ENCODE measurements at places on chromosomes 11 and 22.

GRCh38 chr11:1717745-1718144 is 20.8 kb downstream of the KRTAP5-6 start:
- no peak for DNase-seq

DNA sequence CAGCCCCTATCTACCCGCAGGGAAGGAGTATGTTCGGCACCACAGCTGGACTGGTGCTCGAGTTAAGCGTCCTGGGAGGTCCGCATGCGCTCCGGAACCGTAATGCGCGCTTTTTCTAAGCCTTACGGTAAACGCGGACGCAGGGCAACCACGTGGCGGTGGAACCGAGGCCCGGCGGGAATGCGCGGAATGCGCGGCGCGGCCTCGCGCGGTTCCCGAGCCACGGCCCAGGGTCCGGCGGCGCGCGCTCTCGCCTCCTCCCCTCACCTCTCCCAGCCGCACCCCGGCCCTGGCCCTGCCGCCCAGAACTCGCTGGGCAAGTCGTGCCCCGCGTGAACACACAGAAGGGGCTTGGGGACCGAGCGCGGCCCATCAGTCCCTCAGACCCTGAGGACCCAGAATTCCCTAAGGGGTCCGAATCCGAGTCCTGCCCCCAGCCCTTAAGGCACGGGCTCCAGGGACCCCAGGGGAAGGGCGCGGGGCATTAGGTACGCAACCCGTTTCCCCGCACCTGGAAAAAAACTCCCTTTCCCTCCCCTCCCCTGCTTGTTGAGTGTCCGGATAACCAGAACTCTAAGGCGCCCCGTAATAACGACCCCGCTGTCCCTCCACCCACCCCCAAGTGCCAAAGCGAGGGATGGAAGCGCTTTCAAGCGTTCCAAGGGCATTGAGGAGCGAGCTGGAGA is 4.3 kb upstream of the CCND1 start:
- DNase-seq: no peak

- no peak for DNase-seq
Measured at GRCh38 chr11:124837491-124837856, 27.8 kb upstream of the ROBO3 start.

DNA sequence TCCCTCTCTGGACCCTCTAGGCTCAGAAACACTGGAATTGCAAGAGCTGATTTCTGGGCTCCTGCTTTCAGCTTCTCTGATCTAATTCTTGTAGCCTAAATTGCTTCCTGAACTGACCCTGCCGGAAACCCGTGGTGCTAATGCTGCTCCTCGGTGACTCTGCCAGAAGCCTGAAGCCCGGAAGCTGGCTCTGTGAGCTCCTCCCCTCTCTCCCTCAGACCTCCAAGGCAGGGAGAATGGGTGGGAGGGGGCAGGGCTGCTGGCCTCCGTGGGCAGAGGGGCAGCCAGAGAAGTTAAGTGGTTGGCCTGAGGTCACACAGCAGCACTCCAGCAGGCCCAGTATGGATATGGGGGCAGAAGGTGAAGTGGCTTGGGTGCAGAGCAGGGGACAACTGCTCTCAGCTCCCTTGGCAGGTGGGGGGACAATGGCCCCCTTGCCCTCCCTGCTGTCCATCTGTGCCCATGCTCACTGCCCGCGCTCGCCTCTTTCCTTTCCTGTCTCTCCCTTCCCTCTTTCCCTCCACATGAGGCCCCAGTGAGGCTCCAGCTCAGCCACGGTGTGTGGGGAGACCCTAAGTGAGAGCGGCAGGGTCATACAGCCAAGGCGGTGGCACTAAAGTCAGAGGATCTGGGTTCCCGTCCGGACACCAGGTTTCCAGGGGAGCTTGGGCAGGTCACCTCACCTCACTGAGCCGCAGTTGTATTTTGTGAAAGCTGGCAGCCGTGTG is 16.2 kb downstream of the CAPN5 start:
- peak; percentile 23 for DNase-seq

DNA sequence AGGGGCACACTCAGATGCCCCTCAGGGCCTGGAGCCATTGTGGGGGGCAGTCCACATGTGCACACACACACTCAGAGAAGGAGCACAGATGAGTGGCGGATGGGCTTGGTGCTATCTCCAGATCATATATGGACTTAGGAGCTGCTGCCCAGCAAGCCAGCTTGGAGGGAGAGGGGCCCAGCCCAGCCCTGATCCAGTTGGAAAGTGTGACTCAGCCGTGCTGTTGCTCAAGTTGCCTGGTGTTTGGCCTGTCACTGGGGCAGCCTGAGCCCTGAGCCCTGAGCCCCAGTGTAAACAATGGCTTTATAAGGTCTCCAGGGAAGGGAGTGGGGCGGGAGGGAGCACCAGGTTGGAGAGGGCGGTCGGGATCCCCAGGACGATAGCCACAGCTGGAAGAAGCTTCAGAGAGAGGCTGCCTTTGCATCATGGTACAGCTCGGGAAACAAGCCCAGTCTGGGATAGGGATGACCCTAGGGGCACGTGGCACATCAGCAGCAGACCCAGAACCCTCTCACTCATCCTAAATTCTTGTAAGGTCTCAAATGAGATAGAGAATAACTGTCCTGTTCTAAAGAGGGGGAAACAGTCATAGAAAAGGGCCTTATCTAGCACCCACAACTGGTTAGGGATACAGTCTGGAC is 4.8 kb downstream of the SELENOM start:
- DNase-seq: no peak

- no peak for DNase-seq
Measured at GRCh38 chr11:112159098-112160065, 4.5 kb downstream of the IL18 start.

GRCh38 chr11:121425828-121426227 is 26.3 kb upstream of the SORL1 start:
- DNase-seq: no peak

DNA sequence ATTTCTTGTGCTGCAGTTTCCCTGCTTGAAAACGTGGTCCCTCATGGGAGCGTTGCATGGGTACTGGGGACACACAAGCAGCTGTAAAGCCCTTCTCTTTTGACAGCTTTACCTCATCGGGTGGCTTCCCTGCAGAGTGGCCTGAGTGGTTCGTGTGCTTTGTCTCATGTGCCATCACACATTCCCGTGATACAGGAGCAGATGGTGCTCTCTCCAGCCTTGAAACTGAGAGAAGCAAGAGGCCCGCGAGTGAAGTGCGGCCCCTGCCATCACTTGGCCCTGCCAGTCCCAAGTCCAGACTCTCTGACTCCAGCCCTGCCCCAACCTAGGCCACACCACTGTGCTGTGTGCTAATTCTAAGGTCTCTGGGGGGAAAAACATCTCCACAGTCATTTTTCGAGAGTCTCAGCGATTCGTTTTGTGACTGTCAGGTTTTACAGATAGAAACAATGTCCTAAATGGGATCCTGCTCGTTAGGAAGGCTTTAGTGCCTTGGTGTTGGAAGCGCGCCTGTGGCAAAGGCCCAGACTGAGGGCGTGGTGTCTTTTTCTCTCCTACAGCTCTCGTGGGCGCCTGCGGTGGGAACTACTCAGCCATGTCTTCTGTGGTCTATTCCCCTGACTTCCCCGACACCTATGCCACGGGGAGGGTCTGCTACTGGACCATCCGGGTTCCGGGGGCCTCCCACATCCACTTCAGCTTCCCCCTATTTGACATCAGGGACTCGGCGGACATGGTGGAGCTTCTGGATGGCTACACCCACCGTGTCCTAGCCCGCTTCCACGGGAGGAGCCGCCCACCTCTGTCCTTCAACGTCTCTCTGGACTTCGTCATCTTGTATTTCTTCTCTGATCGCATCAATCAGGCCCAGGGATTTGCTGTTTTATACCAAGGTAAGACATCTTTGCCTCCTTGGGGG is 64.2 kb downstream of the KREMEN1 start:
- no peak for DNase-seq

DNA sequence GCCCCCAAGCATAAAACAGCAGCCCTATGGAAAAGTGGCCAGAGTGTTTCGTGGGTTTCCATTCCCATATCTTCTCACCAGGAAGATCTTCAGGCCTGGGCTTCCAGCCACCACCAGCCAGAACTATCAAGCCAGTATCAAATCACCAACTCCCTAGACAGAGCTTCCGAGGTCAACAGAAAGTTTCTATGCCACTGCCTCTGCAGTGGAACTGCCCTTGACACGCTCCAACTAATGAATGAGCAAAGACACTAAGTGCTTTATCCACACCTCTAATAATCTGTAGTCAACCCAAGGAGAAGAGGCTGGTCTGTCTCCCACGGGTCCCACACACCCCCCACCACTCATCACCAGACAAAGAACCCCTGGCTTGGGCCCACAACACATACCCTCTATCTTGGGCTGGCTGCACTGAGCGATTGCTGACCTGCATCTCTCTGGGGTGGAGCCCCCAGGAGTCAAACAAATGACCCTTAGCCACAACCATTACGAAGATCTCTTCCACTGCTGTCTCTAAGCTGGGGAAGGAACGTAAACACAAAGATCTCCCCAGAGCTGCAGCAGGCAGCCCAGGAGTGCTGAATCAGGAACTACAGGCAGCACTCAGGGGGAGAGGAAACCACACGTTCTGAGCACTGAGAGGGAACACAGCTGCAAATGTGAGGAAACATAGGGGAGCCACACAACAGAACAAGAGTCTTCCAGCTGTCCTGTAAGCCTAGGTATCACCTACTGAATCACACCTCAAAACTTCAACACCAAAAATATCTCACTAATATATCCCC is 9.7 kb downstream of the OR5AN1 start:
- DNase-seq: no peak

- no peak for DNase-seq
Measured at GRCh38 chr11:38156495-38157146, 1558.6 kb upstream of the RAG2 start.

DNA sequence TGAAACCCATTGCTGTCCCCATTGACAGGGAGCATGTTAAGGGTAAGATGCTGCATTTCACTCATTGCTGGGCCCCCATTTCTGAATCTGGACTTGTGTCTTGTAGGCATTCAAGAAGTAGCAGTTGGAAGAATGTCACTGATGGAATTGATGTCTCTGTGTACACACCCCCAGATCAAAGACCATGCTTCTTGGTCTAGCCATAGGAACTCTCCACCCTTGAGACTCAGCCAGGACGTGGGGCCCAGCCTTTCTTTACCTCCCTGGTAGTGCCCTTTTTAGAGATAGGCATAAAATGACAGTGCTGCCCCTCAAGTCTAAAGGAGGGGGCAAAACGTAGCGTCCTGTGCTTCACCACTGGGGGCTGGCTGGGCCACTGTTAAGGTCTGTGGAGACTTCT is 135.1 kb downstream of the TEAD1 start:
- no peak for DNase-seq

- DNase-seq: no peak
Measured at GRCh38 chr11:57490456-57491248, 24.9 kb downstream of the SLC43A1 start.

DNA sequence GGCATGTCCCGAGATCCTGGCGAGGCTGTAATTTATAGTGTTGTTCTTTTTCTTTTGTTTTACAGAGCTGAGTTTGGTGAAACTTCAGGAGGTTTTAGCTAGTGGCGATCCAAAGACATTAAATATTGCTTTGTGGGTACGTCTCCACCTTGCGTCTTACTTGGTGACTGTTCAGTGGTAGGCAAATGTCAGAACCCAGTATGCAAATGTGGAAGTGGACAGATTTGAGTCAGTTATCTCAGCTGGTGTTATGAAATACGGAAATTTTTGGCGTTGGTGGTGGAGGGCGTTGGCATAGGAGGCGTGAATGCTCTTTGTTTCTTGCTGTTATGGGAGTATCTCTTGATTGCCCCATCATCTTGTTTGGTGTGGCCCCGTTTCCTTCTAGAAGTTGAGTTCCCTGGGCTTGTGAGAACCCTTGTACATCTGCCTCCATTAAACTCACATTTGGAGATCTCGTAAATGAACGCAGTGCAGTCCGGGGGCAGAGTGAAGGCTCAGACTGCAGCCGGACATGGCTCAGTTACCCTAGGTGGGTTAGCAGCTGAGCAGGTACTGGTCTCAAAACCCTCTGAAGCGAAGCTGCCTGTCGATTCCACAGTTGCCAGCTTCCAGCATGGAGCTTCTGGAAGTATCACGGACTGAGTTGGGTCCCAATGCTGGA is 39.9 kb downstream of the PTPRJ start:
- DNase-seq: no peak

GRCh38 chr11:31326470-31327148 is 42.9 kb downstream of the DCDC1 start:
- no peak for DNase-seq

DNA sequence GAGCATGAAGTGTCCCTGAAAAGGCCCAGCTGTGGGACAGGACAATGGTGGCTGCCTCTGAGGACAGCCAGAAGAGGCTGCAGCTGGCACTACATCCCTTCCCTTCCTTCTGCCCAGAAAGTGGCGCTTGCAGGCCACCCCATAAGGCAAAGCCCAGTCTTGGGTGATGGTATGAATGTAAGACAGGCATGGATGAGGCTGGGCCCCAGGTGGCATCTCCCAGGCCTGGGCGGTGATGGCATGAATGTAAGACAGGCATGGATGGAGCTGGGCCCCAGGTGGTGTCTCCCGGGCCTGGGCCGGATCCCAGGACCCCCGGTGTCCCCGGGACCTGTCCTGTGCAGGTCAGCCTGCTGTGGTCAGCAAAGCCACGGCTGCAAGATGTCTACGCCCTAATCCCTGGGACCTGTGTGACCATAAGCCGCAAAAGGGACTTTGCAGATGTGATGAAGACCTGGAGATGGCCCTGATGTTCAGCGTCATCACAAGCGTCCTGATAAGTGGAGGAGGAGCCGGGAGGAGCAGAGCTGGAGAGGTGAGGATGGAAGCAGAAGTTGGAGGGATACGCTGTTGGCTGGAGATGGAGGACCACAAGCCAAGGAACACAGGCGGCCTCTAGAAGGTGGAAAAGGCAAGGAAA is 181.1 kb downstream of the CTTN start:
- no peak for DNase-seq

- no peak for DNase-seq
Measured at GRCh38 chr11:94193288-94193687, 64.6 kb downstream of the PANX1 start.

DNA sequence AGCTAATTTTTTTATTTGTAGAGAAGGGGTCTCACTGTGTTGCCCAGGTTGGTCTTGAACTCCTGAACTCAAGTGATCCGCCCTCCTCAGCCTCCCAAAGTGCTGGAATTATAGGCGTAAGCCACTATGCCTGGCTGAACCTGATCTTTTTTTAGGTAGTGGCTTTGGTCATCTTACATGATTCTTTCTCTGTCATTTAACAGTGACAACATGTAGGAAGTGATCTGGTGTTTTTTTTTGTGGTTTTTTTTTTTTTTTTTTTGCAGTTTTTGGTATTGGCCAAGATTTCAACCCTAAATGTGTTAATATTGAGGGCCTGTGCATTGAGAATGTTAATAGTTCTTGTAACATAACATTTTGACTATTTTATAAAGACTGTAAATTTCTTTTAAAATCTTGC is 8.0 kb upstream of the FERMT3 start:
- no peak for DNase-seq

- peak; percentile 9 for DNase-seq
Measured at GRCh38 chr11:10076458-10077141, 217.4 kb downstream of the SBF2 start.

DNA sequence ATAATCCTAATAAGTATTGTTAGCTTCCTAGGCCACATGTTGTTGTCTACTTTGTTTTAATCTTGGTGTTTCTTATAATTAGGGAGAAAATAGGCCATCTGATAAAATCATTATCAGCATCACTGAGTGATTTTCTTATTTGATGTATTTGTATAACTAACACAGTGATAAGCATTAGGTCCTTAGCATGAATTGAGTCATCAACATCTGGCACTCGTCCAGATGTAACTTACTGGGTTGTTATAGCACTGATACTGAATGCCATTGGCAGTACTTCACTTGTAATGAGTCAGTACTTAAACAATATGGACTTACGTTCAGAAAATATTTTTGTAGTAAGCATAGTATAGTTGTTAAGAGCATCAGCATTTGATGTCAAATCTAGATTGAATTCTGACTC is 16.2 kb downstream of the API5 start:
- no peak for DNase-seq

- no peak for DNase-seq
Measured at GRCh38 chr11:93326681-93327080, 3.9 kb upstream of the DEUP1 start.
